ENCODE measurements at places on chromosomes 12 and 14. TPM values are rescaled to one million over a fixed set of nuclear protein-coding genes. Genes with fewer than 3 reads are reported as not detected.

GRCh38 chr12:49825360-49825970, 2.7 kb downstream of the NCKAP5L start:
- peak; percentile 85 for DNase-seq

GRCh38 chr12:18479256-18479655, 217.9 kb downstream of the PIK3C2G start:
- no peak for DNase-seq

GRCh38 chr12:34205401-34205800, 183.1 kb downstream of the ALG10 start:
- DNase-seq, result no peak

DNA sequence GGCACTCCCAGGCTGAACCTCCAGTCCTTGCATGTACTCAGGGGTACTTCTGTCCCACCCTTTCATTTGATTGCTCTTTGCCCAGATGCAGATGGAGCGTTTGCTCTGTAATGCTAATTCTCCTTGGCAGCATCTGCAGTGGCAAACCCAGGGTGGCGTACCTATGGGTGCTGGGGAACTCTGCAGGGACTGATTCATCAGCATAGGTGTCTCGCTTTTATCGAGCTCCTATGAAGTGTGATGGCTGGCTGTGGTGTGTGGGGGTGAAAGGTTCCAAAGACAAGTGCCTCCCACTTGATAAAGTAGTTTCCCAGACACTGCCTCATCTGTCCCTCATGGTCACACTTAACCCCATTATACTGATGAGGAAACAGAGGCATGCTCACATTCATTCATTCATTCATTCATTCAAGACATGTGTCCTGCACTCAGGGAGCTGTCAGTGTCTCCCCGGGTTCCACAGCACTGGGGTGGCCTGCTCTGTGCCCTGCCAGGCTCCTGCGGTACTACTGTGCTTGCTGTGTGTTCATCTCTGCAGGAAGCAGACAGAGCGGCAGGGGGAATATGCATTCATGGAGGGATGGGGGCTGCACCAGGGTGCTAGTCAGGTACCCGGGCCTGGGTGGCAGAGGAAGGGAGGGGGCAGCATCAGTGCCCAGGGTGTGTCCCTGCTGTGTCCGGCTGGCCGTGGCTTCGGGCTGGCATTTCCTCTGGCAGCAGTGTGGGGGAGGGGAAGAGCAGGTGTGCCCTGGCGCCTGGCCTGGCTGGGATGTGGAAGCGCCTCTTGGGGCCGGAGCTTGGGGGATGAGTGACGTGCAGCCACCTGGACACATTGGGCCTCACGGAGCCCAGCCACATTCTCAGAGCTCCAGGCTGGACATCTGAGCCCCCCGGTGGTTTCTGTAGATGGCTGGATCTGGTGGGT, 110.9 kb downstream of the TSPAN9 start:
- peak; percentile 40 for DNase-seq

GRCh38 chr12:95963096-95963495, 20.0 kb downstream of the AMDHD1 start:
- DNase-seq, result no peak

HSPB8 gene
- total RNA-seq, result 150 TPM

CISTR gene
- total RNA-seq, result not detected

KITLG gene
- total RNA-seq, result 41.1 TPM

Data from tongue (tissue), 3 donors.